Spinal cord (tissue), 10 donors: ENCODE measurements at places on chromosomes 1 and 21. TPM values are rescaled to one million over a fixed set of nuclear protein-coding genes. Genes with fewer than 3 reads are reported as not detected.

DNA sequence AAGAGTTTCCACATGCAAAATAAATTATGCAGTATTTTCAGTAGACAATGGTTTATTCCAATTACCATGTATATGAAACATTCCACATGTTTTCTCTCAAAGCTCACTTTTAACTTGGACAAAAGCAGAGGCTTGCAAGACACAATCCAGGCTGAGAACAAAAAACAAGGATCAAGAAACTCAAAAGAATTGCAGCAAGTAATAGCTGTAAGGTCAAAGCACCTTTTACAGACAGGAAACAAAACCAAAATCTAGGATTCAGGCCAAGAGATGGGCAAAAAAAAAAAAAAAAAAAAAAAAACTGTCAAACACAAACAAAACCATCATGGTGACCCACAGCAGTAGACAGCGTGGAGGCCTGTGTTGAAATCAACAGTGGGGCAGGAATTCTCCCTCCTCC, 9.3 kb downstream of the RGS1 start:
- no peaks in the 10 kb centered on the region for H3K36me3 ChIP-seq
- no peak for DNase-seq
- no peaks in the 10 kb centered on the region for H3K4me1 ChIP-seq
- H3K4me3 ChIP-seq: no peak overlapping the region

DNA sequence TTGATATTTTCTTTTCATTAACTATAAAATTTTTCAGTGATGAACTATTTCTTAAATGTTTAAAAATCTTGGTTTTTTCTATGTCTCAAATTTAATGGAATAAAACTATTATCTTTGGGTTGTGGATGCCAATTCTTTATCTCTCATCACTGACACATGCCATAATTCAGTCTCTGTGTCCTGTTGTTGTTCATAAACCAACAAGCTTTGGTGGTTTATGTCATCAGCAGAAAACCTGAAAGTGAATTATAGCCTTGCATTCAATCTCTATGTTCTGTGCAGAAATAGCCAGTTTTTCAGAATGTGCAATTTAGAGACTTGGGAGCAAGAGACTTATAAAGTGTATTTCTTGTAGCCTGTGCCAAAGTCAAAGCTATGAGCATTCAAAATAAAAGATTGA, 462.6 kb upstream of the ADGRL4 start:
- no peaks in the 10 kb centered on the region for H3K36me3 ChIP-seq
- no peak overlapping the region for H3K4me3 ChIP-seq
- no peaks in the 10 kb centered on the region for H3K27me3 ChIP-seq
- no peak overlapping the region for H3K27ac ChIP-seq

GRCh38 chr1:52296345-52296744, 69.7 kb downstream of the CC2D1B start:
- no peak overlapping the region for H3K4me3 ChIP-seq
- H3K36me3 ChIP-seq: peaks cover 14% of the 10 kb centered on the region
- no peaks in the 10 kb centered on the region for H3K27me3 ChIP-seq
- H3K4me1 ChIP-seq: no peaks in the 10 kb centered on the region
- DNase-seq: peak; percentile 43
- no peak overlapping the region for H3K27ac ChIP-seq

DNA sequence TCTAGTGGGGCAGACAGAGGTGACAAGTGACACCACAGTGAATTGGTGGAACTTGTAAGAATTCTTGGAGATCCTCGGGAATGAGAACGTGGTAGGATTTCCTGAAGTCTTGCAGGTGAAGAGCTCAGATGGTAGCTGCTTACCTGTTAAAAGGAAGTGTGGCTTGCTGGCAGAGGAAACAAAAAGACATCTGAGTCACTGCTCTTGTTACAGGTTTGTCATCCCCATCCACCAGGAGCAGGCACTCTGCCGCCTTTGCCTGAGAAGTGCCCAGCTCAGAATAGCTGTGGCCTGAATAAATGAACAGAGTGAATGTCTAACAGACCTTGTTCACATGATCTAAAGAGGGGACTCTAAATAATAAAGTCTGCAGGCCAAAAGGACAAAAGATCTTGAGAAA, 12.3 kb upstream of the ZSCAN20 start:
- H3K4me1 ChIP-seq: peaks cover 10% of the 10 kb centered on the region
- H3K27ac ChIP-seq: no peak overlapping the region
- no peaks in the 10 kb centered on the region for H3K27me3 ChIP-seq
- no peak overlapping the region for H3K4me3 ChIP-seq
- no peaks in the 10 kb centered on the region for H3K36me3 ChIP-seq

DNA sequence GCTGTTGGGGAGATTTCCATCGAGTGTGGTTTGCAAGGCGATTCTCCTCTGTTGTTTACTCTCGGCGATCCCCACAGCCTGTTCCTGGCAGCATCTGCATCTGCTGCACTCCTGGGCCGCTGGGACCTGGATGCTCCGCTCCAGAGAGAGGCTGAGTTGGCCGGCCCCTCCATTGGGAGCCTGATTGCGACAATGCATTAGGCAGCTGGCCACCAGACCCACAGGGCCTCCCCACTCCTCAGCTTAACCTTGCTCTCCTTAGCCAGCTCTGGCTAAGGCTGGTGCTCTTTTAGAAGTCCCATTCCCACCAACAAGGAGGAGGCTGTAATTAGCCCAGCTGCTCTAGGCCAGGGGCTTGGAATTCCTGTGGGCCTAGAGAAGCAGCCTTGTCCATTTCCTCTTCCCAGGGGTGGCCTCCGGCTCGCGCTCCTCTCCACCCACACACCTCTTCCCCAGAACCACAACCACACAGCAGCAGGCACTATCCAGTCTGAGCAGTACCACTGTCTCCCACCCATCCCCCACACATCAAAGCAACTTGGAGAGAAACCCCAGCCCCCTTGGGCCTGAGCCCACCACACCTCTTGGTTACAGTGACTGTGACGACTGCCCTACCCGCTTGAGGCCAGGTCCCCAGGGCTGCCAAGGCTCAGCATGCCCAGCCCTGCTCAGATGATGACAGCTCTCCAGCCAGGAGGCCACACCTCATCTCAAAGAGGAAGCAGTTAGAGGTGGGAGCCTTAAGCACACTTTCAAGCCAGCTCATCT, 193.8 kb upstream of the EDN2 start:
- no peak overlapping the region for H3K4me3 ChIP-seq
- no peak for DNase-seq
- peak overlapping the region; percentile 15 for H3K27ac ChIP-seq
- peaks cover 2% of the 10 kb centered on the region for H3K27me3 ChIP-seq
- H3K4me1 ChIP-seq: peaks cover 22% of the 10 kb centered on the region
- no peaks in the 10 kb centered on the region for H3K36me3 ChIP-seq

GRCh38 chr1:173020138-173020750, 30.5 kb downstream of the TNFSF18 start:
- no peaks in the 10 kb centered on the region for H3K4me1 ChIP-seq
- no peak for DNase-seq
- no peaks in the 10 kb centered on the region for H3K36me3 ChIP-seq

DNA sequence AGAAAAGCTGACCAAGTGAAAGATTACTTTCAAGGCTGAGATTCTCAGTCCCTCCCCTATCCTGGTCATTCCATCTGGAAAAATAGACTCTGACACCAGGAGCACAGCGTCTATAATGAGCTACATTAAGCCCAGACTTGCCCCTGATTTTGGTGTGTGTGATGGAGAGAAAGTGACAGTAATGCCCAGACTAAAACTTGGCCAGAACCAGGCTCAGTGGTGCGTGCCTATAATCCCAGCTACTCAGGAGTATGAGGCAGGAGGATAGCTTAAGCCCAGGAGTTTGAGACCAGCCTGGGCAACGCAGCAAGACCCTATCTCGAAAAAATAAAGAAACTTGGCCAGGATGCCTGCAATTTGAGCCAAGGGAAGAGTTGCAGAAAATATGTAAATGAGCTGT, 15.9 kb downstream of the PLEKHA6 start:
- peaks cover 3% of the 10 kb centered on the region for H3K36me3 ChIP-seq
- no peak for DNase-seq
- no peak overlapping the region for H3K4me3 ChIP-seq
- H3K27ac ChIP-seq: no peak overlapping the region
- H3K27me3 ChIP-seq: no peaks in the 10 kb centered on the region

DNA sequence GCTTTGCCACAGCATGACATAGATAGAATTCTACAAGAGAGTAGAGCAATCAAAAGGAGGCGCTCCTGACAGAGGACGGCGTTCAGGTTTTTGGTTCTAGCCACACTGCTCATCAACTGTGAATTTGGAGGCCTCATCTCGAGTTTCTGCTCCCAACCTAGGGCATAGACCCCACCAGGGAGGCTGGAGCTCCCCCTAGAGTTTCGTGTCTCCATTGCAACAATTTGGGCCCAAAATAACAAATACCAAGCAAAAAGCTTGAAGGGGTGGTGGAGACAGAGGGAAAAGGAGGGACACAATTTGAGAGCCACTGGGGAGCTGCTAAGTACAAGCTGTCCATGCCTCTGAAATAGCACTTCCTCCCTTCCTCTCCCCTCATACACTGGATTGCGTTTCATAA, 297.0 kb downstream of the GPATCH2 start:
- H3K27ac ChIP-seq: no peak overlapping the region
- H3K4me1 ChIP-seq: no peaks in the 10 kb centered on the region
- H3K4me3 ChIP-seq: no peak overlapping the region
- no peaks in the 10 kb centered on the region for H3K27me3 ChIP-seq

SPOCD1 gene
- 0.44 TPM for total RNA-seq

PANK4 gene
- 29.0 TPM for total RNA-seq
